ENCODE measurements at places on chromosomes 5 and 9.

DNA sequence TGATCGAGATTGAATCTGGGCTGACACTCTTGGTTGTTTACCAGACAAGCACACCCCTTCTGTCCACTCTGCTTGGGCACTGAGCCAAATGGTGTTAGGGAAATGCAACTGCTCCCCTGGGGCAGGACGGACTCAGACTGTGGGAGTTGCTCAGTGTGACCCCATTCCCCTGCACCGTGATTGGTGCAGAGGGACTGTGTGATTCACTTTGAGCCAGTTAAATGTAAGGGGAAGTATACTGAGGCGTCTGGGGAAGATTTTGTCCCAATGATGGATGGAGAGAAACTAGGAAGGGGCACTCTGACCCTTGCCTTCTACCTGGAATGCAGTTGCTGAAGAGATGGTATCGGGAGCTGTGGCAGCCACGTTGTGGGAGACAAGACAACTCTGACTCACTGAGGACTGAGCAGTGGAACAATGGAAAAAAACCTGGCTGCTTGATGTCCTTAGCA is 196.0 kb upstream of the ANKRD55 start:
- H3K4me3 ChIP-seq: no peak overlapping the region
- H3K36me3 ChIP-seq: no peaks in the 10 kb centered on the region
- no peak overlapping the region for H3K27ac ChIP-seq
- H3K27me3 ChIP-seq: no peaks in the 10 kb centered on the region

GRCh38 chr5:56951946-56952691 is at the start of gene MIER3:
Gene MIER3 (minus strand): TSS chr5:56952123. CDS start chr5:56952102, 21 bp downstream.
- H3K4me3 ChIP-seq: peak within 1 kb of the TSS; percentile 85
- peaks cover 4% of the 10 kb centered on the region for H3K27me3 ChIP-seq
- H3K27ac ChIP-seq: peak within 1 kb of the TSS; percentile 86
- DNase-seq: peak; percentile 84
- no peaks in the 10 kb centered on the region for H3K4me1 ChIP-seq

DNA sequence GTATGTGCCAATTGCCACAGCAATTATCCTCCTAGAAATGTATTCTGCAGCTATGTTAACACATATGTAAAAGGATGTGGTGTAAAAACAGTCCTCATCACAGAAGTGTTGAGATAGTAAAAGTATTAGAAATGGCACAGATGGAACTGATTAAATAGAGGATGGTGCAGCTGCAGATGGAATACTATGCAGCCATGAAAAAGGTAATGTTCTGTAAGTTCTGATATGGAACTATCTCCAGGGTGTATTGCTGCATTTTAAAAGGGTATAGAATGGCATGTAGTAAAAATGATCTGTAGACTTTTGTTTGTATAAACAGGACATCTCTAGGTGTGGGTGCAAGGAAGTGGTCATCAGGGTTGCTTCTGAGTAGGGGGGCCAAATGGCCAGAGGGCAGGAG is 63.0 kb upstream of the PHYKPL start:
- H3K4me1 ChIP-seq: no peaks in the 10 kb centered on the region
- H3K27ac ChIP-seq: no peak overlapping the region
- H3K4me3 ChIP-seq: no peak overlapping the region
- H3K36me3 ChIP-seq: no peaks in the 10 kb centered on the region
- DNase-seq: no peak

- DNase-seq: no peak
- H3K4me1 ChIP-seq: peaks cover 15% of the 10 kb centered on the region
- H3K27me3 ChIP-seq: no peaks in the 10 kb centered on the region
- H3K27ac ChIP-seq: no peak overlapping the region
- no peak overlapping the region for H3K4me3 ChIP-seq
- no peaks in the 10 kb centered on the region for H3K36me3 ChIP-seq
These were observed 23.2 kb downstream of the MAP3K1 start for GRCh38 chr5:56838409-56839039.

GRCh38 chr9:127545196-127546124 is 66.6 kb upstream of the STXBP1 start:
- no peak for DNase-seq
- peak overlapping the region; percentile 18 for H3K27ac ChIP-seq
- H3K27me3 ChIP-seq: no peaks in the 10 kb centered on the region
- H3K4me1 ChIP-seq: peaks cover 11% of the 10 kb centered on the region

DNA sequence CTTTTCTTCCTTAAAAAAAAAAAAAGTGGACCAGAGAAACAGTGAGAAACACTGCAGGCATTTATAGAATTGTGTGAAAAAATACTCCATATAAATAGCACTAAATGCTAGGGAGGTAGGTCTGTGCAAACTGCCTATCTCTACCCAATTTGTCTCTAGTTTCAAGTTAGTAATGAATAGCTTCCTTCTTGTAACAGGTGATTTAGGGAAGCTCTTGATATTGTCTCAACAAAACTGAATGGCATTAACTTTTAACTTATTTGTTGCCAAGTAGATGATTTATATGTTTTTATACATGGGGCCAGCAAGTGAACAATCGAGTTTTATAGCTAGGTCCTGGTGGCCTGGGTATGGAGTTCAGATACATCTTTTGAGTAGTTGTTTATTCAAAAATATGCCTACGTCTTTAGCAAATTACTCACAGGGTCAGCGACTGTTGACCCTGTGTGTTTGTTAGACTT is 283.6 kb downstream of the NR3C1 start:
- H3K27ac ChIP-seq: no peak overlapping the region
- no peaks in the 10 kb centered on the region for H3K36me3 ChIP-seq
- no peak overlapping the region for H3K4me3 ChIP-seq
- H3K4me1 ChIP-seq: peaks cover 11% of the 10 kb centered on the region
- no peaks in the 10 kb centered on the region for H3K27me3 ChIP-seq

- H3K27me3 ChIP-seq: peaks cover 1% of the 10 kb centered on the region
- H3K27ac ChIP-seq: no peak overlapping the region
- no peaks in the 10 kb centered on the region for H3K4me1 ChIP-seq
- no peak for DNase-seq
These were observed 153.8 kb upstream of the FST start for GRCh38 chr5:53326424-53327153.

DNA sequence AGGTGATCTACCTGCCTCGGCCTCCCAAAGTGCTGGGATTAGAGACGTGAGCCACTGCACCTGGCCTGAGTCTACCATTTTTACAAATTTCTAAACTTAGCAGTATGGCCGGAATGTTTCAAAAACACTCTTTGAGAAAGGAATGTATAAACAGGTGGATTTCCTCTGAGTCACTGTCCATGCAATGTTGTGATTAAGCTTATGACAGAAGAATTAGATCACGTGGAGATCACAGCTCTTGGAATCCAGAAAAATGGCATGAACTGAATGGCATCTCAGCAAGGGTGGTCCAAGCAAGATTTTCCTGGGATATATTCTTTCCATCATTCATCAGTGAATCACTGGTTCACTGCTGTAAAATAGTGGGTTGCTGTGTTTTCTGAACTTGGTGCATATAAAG is 865.0 kb downstream of the PTPRD start:
- H3K4me3 ChIP-seq: no peak overlapping the region
- no peaks in the 10 kb centered on the region for H3K4me1 ChIP-seq
- DNase-seq: no peak

DNA sequence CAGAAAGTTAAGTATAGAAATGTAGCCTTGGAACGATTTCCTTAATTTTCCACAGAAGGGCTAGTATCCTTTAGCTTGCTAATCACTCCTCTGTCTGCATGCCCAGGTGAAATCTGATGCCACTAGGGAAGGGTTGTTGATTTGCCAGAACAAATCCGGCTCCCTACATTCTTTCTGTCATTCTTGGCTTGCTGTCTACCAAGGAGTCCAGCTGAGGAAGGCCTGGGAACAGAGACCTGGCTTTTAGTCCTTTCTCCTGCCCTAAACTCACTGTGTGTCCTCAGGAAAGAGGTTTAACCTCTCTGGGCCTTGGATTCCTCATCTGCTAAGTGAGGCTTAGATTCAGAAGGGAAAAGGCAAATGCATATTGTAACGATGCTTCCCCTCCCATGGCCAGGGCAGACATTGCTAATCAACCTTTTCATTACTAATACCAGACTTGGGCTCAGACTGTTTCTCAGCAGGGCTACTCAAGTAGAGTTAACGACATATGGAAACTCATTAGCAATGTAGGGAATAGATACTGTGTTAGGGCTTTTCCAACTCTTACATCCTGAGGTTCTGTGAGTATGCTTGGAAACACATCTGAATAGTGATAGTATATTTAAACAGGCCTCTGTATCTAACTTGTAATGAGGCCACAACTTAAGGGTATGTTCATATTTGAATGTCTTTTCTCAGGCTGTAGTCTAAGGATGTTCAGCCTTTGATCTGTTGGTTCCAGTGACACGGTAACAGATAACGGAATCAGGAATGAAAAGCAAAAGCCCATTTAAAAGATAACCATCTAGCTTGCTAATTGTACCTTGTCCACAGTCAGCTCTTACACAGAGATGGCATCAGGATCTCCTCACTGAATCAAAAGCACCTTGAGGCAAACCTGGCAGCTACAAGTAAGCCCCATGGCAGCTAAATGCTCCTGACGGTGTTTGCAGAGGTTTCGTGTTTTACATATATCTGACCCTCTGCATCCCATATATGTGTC is 4.1 kb downstream of the GALNT10 start:
- H3K4me3 ChIP-seq: no peak overlapping the region
- no peak for DNase-seq
- no peaks in the 10 kb centered on the region for H3K36me3 ChIP-seq
- H3K27me3 ChIP-seq: peaks cover 23% of the 10 kb centered on the region
- peaks cover 1% of the 10 kb centered on the region for H3K4me1 ChIP-seq

- DNase-seq: no peak
- H3K36me3 ChIP-seq: peaks cover 22% of the 10 kb centered on the region
- no peaks in the 10 kb centered on the region for H3K4me1 ChIP-seq
- no peaks in the 10 kb centered on the region for H3K27me3 ChIP-seq
These were observed 28.7 kb downstream of the SMIM32 start for GRCh38 chr5:136164226-136164625.

GRCh38 chr5:56025151-56025885 is 30.6 kb upstream of the IL6ST start:
- H3K27me3 ChIP-seq: no peaks in the 10 kb centered on the region
- DNase-seq: no peak
- no peak overlapping the region for H3K27ac ChIP-seq
- H3K4me3 ChIP-seq: no peak overlapping the region

DNA sequence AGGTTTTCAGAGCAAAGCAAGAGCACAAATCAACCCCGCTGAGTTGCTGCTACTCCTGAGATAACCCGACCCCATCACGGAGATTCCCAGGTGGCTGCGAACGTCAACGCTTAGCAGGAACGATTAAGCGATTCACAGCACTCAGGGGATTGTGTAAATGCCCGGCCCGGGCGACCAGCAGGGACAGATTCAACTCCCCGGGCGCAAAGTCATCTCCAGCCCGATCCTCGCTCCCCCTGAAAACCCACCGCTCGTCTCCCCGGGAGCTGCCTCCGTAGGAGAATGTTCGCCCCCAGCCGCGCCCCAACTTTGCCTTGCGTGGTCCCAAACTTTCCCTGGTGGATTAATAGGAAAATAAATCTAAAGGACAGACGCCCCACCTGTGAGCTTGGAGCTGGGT is 685 bp downstream of the SLC24A2 start:
- DNase-seq: no peak
- peak overlapping the region; percentile 62 for H3K4me3 ChIP-seq
- no peak overlapping the region for H3K27ac ChIP-seq
- H3K27me3 ChIP-seq: peaks cover 11% of the 10 kb centered on the region

DNA sequence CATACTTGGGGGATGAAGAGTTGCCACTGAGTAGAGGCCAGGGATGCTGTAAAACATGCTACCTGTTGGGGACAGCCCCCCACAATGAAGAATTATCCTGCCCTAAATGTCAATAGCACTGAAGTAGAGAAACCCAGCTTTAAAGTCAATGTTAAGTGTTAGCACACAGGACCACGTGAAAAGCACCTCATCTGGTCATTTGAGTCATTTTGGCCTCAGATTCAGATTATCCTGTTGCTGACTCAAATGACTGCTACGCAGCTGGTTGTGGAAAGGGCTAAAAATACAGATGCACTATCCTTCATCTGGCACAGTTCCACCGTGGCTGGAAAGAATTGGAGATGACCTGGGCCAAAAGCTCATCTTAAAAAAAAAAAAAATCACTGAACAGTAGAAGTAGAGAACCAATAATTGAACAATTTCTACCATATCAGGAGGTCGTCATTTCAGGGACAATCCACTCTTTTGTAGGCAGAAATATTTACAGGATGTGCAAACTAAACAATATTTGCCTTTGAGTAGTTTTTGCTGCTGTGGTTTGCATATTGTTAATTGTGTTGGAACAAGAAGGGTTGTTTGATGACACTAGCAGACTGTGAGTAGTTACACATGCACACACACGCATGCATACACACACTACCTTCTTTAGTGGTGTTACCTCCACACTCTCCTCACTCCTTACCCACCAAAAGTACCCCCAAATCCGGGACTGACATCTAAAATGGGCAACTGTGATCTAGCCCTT is 195.3 kb upstream of the KLF9 start:
- H3K36me3 ChIP-seq: no peaks in the 10 kb centered on the region
- no peak overlapping the region for H3K27ac ChIP-seq
- H3K4me1 ChIP-seq: no peaks in the 10 kb centered on the region
- H3K27me3 ChIP-seq: no peaks in the 10 kb centered on the region
- no peak overlapping the region for H3K4me3 ChIP-seq

GRCh38 chr9:3497857-3498256 is 27.9 kb downstream of the RFX3 start:
- H3K27ac ChIP-seq: no peak overlapping the region
- no peaks in the 10 kb centered on the region for H3K36me3 ChIP-seq
- no peak overlapping the region for H3K4me3 ChIP-seq
- no peak for DNase-seq

DNA sequence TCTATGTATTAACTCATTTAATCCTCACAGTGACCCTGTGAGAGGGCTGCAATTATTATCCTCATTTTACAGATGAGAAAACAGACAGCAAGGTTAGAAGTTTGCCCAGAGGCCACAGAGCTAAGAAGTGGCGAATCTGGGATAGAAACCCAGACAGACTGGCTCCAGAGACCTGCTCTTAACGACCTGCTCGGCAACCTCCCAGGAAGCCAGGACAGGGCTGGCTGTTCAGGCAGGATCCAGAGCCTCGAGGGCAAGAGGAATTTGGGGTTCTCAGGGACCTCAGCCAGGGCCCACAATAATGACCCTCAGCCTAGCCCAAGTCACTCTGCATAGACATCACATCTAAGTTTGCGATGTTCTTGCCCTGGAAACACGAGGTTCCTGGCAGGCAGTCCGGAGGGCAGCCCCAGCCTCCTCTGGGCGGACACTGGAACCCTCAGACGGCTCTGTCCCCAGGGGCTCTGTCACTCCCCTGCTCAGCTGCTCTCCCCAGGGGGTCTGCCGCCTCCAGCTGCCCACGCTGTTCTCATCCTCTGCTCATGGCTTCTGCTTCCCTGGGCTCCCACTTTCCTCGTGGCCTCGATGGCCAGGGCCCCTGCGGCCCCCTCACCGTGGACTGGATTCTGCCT is 138.5 kb upstream of the ERCC6L2 start:
- no peaks in the 10 kb centered on the region for H3K4me1 ChIP-seq
- H3K4me3 ChIP-seq: no peak overlapping the region
- H3K27me3 ChIP-seq: no peaks in the 10 kb centered on the region
- H3K27ac ChIP-seq: no peak overlapping the region

Data from H1 (cell line).